ENCODE measurements at places on chromosomes 4 and X. TPM values are rescaled to one million over a fixed set of nuclear protein-coding genes. Genes with fewer than 3 reads are reported as not detected.

The FAT4 gene
- 16.8 TPM for total RNA-seq

The GIMD1 gene
- total RNA-seq, result not detected

The MAGEA4 gene
- total RNA-seq, result not detected

The ADH7 gene
- 9.2 TPM for total RNA-seq

Measured in upper lobe of left lung (tissue), 6 donors.